ENCODE measurements at places on chromosomes 2 and 18.

- DNase-seq = no peak
These were observed 9.9 kb upstream of the ABHD3 start for GRCh38 chr18:21714474-21714873.

DNA sequence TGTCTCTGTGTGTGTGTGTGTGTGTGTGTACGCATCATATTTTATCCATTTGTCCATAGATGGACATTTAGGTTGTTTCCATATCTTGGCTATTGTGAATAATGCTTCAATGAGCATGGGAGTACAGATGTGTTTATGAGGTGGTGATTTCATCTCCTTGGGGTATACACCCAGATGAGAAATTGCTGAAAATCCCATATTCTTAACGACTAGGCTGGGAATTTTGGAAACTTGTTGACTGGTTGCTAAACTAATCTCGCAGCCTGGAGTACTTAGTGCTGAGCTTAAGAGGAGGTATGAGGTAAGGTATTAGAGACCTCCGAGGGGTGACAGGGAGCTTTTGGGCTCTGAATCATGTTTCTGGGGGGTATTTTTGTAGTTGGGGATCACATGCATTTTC lies 66.0 kb upstream of the SPRED2 start:
- DNase-seq = no peak

- DNase-seq = no peak
These were observed 39.3 kb upstream of the EPB41L3 start for GRCh38 chr18:5582849-5583681.

- no peak for DNase-seq
These were observed 453.1 kb downstream of the CMPK2 start for GRCh38 chr2:6412533-6413091.

DNA sequence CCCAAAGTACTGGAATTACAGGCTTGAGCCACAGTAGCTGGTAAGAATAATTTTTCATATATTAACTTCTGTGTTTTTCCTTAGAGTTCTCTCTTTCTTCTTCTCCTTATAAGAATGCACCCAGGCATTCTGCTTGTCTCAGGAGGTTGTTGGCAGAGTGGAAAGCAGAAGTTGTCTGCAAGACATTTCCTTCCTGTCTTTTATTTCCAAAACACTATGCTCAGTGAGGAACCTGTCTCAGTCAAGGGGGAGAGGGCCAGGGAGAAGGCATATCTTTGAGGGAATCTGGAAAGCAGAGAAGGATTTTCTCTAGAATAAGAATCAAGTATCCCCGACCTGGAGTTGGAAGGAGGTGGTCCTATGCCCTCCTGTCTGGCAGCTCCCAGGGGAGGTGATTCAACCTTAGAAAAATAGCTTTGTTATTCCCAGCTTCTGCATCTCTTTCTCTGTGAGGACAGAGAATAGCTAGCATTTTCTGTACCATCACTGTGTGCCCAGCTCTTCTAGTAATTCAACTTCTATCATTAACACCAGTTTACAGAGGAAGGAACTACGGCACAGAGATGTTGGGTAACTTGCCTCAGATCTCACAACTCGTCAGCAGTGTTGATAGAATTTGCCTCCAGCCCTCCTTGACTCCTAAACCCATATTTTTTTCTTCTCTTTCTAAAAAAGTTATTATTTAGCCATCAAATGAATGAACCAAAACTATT lies 3.8 kb upstream of the LPIN2 start:
- DNase-seq = no peak

- DNase-seq = no peak
These were observed 4.8 kb upstream of the CASP8 start for GRCh38 chr2:201255408-201256033.

- DNase-seq = no peak
These were observed 1.4 kb upstream of the CD226 start for GRCh38 chr18:69948919-69949537.

GRCh38 chr2:2827761-2828221 lies 496.7 kb upstream of the MYT1L start:
- no peak for DNase-seq

DNA sequence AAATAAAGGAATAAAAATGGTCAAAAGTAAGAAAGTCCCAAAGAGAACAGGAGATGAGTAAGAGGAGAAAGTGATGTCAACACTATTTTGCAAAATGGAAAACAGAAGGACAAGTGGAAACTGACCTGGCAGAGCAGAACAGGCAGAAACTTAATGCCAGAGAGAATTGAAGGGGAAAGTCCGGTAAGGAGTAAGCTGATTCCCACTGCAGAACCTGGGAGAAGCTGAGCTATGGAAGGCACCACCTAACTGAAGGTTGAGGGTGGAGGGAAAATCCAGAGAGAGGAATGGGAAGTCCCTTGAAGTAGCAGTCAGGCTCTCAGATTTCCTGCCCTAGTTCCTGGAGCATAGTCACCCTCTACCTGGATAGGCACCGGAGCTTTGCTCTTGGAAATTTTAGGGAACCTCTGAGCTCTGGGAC lies 59.8 kb downstream of the MOGAT1 start:
- DNase-seq = no peak

DNA sequence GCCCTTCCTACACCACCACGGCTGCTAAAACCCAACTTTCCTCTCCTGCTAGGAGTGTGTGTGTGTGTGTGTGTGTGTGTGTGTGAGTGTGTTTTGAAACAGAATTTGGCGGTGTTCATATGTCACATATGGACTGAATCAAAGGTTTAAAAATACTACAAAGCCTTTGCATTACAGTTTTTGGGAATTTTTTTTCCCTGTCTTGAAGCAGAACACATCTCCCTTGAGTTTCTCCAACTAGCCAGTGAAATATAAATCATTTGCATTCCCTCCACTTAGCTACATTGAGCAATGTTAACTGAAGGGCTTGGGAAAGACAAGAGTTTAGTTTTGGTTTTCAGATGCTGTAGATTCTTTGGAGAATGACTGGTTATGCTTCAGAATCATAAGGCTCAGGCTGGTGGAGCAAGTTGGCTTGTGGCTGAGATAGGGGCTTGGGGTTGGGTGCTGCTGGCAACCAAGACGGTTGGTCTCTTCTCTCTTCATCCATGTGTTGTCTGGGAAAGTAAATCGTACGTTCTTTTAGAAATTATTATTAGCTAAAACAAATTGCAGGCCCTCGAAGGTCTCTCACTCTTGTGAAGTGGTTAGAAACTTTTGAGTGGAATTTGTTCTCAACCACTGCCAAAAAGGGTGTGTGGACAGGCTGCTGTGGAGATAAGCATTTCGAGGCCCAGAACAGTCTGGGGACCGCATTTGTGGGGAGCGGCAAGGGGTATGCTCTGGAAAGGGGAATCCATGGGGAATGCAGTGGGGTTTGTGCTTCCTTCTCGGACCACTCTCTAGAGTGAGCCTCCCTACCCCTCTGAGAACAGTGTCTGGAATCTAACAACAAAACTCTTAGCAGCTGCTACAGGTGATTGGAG lies 1.4 kb downstream of the NRP2 start:
- DNase-seq = no peak

- DNase-seq = no peak
These were observed 17.3 kb downstream of the ZBTB7C start for GRCh38 chr18:48391868-48392267.

GRCh38 chr2:24336811-24337210 lies 23.5 kb downstream of the ITSN2 start:
- DNase-seq = no peak

- no peak for DNase-seq
These were observed 1.0 kb upstream of the FAM178B start for GRCh38 chr2:96987301-96987909.

DNA sequence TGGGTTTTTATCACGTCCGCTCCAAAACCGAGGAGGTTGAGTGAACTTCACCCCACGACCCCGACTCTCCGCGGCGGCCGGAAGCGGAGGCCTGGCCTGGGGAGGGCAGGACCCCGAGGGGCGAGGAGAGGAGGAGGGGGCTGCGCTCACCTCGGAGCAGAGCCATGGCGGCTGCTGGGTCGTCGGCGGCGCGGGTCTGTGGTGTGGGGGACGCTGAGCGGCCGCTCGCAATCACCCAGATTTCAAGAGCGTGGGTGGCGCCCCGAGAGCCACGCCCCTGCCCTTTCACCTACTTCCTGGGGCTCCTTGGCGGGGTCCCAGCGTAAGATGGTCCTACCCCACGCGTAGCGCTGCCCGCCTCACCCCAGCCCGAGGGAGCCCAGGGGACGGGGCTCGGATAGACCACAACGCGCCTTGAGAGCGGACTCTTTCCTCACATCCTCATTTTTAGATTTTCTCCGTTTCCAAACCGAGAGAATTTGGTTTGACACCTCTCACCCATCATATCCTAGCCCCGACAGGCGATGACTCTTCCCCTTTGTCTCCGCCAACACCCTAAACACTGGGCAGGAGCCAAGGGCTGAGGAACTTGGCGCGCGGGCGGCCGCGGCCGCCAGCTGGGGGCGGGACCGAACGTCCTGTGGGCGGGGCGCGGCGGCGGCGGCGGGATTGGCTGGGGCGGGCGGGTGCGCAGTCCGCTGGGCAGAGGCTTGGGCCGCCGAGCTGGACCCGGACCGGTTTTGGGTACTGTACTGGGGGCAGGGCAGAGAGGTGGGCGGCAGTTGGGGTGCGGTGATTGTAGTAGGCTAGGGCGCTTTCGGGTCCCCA lies at the start of gene ACAA2:
Gene ACAA2, minus strand, starts transcription at position 215 of the 828 bp plus-strand sequence. Its CDS starts 49 bp downstream, at position 166.
- peak; percentile 84 for DNase-seq

- DNase-seq = no peak
These were observed 45.7 kb upstream of the EML4 start for GRCh38 chr2:42123426-42123825.

- no peak for DNase-seq
These were observed 229.2 kb downstream of the HDAC4 start for GRCh38 chr2:239171643-239172042.

GRCh38 chr18:9468998-9469397 lies 6.3 kb upstream of the RALBP1 start:
- no peak for DNase-seq

DNA sequence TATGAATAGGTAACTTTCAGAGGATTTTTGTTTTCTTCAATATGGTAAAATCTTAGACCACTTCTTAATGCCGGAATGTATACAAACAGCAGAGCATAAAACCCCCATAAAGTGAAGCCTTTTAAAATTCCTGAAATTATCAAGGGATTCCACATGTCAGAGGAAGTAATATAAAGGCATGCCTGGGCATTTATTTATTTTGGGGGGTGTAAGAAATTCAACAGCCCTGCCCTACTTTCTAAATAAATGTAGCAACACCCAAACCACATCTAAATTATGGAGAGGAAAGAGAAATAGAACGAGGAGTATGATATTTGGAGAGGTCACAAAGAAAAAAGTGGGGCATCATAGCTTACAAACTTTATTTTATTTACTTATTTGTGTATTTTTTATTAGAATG lies 9.9 kb downstream of the CHST9 start:
- no peak for DNase-seq

DNA sequence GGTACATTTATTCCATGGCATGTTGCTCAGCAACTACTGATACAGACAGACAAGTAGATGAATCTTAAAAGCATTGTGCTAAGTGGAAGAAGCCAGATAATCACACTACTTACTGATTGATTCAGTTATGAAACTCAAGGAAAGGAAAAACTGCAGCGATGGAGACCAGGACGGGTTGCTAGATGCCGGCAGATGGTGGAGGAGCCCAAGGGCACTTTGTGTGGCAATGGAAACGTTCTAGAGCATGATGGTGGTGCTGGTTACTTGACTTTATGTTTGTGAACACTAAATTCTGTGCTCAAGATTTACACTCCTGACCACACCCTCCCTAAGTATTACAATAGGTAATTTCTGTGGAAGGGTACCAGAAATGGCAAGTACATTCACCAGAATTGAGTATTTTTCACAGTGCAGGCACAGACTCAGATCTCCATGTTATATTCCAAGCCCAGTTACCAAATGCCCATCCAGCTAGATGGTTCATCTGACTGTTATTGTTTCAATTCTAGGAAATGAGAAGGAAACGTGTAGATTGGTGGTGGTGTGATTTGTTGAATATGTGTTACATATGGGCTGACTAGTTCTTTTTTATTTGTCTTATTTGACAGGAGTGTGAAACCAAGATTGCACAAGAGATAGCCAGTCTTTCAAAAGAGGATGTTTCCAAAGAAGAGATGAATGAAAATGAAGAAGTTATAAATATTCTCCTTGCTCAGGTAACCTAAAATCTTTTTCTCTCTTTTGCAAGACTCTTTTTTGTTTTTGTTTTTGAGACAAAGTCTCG lies 55.1 kb downstream of the RALBP1 start:
- no peak for DNase-seq

DNA sequence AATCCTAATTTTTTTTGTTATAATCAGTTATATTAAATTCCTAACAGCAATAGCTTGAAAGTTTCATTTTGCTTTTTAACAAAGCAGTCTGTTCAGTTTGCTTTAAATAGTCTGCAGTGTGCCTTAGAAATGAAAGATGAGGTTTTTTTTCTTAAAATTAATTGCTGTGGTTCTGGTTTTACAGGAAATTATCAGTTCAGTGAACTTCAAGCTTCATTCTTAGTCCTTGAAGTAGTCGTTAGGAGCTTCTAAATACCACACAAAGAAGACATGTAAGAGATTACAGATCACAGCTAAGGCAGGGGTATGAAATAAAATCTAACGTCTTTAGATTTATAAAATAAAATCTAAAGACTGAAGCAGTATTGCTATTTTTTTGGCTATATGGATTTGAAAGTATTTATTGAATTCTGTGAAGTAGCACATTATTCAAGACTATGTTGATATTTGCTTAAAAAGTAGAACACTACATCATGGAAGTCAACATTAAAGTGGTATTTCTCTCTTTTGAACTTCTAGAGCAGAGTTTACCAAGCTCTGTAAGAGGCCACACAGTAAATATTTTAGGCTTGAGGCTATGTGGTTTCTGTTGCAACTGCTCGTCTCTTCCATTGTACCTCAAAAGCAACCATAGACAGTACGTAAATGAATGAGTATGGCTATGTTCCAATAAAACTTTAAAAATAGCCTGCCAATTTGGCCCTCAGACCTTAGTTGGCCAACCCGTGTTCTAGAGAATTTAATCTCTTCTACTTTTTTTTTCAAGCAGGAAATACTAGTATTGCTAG lies 81.5 kb upstream of the STON1 start:
- no peak for DNase-seq

DNA sequence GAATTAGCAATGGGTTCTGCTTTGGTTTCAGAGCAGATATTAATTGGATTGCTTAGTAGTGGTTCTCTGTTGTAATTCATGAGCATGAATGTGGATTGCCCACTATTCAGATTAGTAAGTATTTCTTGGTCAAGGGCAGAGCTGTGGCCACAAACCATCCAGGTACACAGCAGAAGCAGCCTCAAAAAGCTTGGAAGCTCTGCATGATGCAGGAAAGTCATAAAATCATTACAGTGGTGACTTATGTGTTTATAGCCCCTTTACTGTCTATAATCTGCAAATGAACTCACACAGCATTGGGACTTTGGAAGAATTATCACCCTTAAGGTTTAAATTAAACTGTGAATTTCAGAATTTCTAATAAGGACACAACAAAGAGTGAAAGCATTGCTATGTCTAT lies 1.9 kb upstream of the UGT1A1 start:
- DNase-seq = no peak
